Stomach (tissue), 19 donors: ENCODE measurements at places on chromosomes 16 and 17. TPM values are rescaled to one million over a fixed set of nuclear protein-coding genes. Genes with fewer than 3 reads are reported as not detected.

MED31 gene
- total RNA-seq = 1.4 TPM

OR3A2 gene
- not detected for total RNA-seq

MYH13 gene
- total RNA-seq = 3.5 TPM

MSLN gene
- 41.5 TPM for total RNA-seq

FOXN1 gene
- total RNA-seq = 0.43 TPM

GPR142 gene
- total RNA-seq = not detected

ICAM2 gene
- not detected for total RNA-seq

ARHGDIG gene
- 13.6 TPM for total RNA-seq

KRTAP2-1 gene
- total RNA-seq = not detected

NECAB2 gene
- total RNA-seq = 1.7 TPM

- H3K4me3 ChIP-seq = no peak overlapping the region
- H3K27ac ChIP-seq = no peak overlapping the region
- no peaks in the 10 kb centered on the region for H3K27me3 ChIP-seq
- H3K4me1 ChIP-seq = peaks cover 17% of the 10 kb centered on the region
Measured at GRCh38 chr16:50256604-50257003, 9.7 kb upstream of the ADCY7 start.

DNA sequence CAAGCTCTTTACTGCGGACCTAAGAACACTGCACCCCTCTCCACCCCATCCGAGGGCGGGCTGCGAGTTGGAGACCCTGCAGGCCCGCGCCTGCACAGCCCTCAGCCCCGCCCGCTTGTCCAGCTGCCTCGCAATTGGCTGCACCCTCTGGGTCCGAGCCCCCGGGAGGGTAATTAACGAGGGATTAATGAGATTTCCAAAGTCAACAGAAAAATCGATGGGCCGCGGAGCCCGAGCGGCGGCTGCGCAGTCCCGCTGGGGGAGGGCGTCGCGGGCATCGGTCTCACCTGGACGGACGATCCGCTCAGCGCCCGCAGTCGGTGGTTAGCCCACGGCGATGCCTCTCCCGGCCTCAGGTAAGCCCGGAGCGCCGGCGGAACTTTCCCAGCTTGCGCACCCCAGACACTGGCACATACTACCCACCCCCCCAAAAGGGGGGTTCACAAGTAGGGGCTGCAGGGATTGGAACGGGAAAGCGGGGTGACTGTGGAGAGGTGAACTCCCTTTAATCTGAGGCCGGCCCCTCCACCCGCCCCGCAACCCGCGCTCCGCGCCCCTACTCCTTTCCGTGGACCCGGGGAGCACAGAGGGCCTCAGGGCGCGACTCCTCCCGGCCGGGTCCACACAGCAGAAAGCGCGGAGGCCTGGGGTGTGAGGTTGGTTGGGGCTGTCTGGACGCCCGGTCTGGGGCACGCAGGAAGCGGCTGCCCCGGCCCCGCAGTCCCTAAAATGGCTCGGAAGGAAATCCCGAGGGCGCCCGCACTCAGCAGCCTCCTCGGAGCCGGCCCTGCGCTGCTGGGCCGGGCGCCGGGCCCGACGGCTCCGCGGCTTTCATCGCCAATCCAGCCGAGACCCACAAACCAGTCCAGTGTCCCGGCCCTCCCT, at the start of gene OTOP3:
OTOP3 (plus strand) TSS at position 314 of the 885 bp plus-strand sequence; CDS start at position 338, 24 bp downstream.
- peaks cover 13% of the 10 kb centered on the region for H3K4me1 ChIP-seq
- peaks cover 66% of the 10 kb centered on the region for H3K27me3 ChIP-seq
- H3K4me3 ChIP-seq = peak within 1 kb of the TSS; percentile 29
- DNase-seq = peak; percentile 60
- H3K36me3 ChIP-seq = no peaks in the 10 kb centered on the region

- no peak overlapping the region for H3K27ac ChIP-seq
- no peak overlapping the region for H3K4me3 ChIP-seq
- H3K27me3 ChIP-seq = no peaks in the 10 kb centered on the region
- H3K4me1 ChIP-seq = no peaks in the 10 kb centered on the region
- peaks cover 100% of the 10 kb centered on the region for H3K36me3 ChIP-seq
- DNase-seq = peak; percentile 75
Measured at GRCh38 chr17:17141860-17142552, 64.1 kb downstream of the PLD6 start.

DNA sequence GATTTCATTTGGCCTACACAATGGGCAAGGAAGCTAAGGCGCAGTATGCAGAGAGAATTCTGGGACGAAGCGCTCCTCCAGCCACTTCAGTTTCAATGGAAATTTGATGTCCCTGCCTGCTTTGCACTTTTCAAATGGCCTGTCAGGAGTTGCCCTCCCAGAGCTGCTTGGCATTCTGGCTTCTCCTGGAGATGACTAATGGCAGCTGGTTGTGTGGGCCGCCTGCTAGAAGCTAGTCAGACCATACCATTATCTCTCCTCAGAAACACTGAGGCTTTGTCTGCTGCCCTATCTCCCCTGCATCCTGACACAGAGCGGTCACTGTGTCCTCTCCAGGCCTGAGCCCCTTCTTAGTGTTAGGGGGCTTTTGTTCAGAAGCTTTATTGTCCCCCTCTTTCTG, 180.1 kb downstream of the SPECC1 start:
- DNase-seq = no peak
- H3K36me3 ChIP-seq = no peaks in the 10 kb centered on the region
- no peak overlapping the region for H3K4me3 ChIP-seq
- no peak overlapping the region for H3K27ac ChIP-seq
- H3K4me1 ChIP-seq = peaks cover 22% of the 10 kb centered on the region

DNA sequence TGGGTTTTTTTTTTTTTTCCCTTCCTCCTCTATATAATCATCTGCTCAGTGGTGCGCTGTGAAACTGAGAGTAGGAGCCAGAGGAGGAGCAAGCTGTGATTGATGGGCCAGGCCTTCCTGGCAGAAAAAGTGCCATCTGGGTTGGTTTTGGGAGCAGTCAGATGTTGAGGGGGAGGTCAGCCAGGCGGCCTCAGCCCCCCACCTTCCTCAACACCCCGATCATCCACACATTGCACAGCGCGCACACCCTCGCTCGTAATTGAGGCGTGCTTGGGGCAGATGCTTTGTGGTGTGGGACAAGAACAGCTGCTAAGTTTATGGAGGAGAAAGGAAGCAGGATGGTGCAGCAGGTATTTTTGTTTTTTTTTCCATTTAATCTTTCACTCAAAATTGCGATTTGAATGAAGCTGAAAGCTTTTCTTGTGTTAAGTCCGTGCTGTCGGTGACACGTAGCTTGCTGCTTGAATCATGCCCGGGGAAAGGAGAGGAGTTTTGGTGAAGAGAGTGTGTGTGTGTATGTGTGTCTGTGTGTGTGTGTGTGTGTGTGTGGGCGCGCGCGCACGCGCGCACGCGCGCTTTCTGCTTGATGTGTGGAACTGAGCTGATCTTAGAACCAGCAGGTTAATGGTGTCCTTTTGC, 177.4 kb downstream of the RBFOX1 start:
- no peak overlapping the region for H3K4me3 ChIP-seq
- H3K27ac ChIP-seq = no peak overlapping the region
- DNase-seq = peak; percentile 2
- H3K4me1 ChIP-seq = no peaks in the 10 kb centered on the region
- H3K36me3 ChIP-seq = no peaks in the 10 kb centered on the region
- H3K27me3 ChIP-seq = no peaks in the 10 kb centered on the region

DNA sequence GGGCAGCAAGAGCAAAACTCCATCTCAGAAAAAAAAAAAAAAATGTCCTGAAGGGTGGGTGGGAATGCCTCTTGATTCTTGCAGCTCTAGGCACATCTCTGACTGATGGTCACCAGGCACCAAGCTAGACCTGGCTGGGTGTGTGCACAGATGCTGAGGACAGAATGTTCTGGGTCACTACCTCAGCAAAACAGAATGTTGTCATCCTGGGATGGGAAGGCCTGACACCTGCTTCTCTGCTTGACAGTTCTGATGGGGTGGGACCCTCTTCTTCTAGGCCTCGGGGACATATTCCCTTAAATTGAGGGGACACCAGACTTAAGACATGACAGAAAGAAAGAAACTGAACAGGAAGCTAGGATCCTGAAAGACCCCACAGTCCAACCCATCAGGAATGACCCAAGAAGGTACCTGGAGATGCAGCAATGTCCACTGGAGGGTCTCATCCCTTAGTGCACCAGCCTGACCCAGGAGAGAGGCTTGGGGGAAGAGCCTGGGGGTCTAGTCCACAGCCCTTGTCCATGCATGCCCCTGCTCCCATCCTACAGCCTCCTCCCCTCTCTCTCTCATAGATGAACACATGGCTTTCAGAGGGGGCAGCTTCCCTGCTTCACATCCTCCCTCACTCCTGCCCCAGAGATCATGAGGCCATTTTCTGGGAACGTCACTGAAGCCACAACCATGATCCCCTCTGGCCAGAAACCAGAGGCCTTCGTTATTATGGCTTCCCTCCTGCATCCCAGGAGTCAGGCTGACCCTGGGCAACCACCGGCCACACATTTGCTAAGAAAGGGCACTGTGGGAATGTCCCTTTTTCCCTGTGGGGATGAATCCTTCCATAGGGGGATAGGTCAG, 3.8 kb upstream of the STAT5B start:
- H3K4me1 ChIP-seq = peaks cover 12% of the 10 kb centered on the region
- no peaks in the 10 kb centered on the region for H3K36me3 ChIP-seq
- H3K27ac ChIP-seq = peak overlapping the region; percentile 18
- no peak overlapping the region for H3K4me3 ChIP-seq

DNA sequence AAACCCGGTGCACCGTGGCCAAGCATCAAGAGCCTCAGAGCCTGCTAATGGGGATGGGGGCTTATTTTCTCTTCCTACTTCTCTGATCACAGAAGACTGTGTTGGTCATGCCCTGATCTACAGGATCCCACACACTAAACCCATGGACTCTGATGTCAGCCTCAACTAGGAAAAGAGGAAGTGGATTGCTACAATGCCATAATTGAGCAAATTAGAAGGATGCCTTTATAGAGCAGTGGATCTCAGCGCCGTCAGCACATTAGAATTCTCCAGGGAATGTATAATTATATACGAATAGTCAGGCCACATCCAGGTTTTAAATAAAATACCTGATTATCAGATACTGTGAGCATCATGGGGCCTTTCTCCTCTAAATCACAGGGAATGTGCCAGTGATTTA, 64.8 kb downstream of the VAT1L start:
- no peak for DNase-seq
- no peak overlapping the region for H3K4me3 ChIP-seq

GRCh38 chr17:53032861-53033271, 789.9 kb upstream of the KIF2B start:
- DNase-seq = no peak
- no peaks in the 10 kb centered on the region for H3K36me3 ChIP-seq
- H3K4me1 ChIP-seq = no peaks in the 10 kb centered on the region
- no peak overlapping the region for H3K4me3 ChIP-seq

DNA sequence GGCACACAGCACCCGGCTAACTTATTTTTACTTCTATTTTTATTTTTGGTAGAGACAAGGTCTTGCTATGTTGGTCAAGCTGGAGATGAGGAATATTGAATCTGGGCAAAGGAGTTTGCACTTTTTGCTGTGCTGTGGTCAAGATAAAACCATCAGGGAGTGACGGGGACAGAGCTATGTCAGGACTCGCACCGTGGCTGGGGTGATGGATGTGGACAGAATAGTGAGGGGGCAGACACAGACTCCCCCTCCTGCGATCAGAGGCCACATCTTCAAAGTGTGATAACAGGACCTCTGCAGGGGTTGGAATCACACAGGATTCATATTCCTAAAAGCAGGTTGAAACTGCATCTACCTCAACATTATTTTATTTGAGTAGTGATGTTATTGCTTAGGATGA, 25.6 kb downstream of the IL21R start:
- peak; percentile 19 for DNase-seq
- no peak overlapping the region for H3K4me3 ChIP-seq
- no peaks in the 10 kb centered on the region for H3K4me1 ChIP-seq
- no peaks in the 10 kb centered on the region for H3K36me3 ChIP-seq
- H3K27ac ChIP-seq = no peak overlapping the region

DNA sequence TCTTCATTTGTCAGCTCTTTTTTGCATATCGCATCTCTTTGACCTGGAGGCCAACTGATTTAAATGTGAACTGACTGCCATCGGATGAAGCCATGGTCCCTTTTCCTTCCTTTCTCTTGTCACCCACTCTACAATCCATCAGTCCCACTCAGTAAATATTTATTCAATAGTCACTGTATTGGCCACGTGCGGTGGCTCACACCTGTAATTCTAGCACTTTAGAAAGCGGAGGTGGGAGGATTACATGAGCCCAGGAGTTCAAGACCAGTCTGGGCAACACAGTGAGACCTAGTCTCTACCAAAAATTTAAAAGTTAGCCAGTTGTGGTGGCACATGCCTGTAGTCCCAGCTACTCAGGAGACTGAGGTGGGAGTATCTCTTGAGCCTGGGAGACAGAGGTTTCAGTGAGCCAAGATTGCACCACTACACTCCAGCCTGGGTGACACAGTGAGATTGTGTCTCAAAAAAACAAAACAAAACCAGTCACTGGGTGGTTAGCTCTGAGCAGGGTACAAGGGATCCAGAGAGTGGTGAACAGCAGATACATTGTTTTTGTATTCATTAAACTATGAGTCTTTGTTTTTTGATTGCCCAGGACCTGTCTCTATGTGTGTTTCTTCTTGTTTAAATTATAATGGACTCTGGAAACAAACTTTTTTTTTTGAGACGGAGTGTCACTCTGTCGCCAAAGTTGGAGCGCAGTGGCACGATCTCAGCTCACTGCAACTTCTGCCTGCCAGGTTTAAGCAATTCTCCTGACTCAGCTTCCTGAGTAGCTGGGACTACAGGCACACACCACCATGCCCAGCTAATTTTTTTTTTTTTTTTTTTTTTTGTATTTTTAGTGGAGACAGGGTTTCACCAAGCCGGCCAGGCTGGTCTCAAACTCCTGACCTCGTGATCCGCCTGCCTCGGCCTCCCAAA, 6.9 kb downstream of the PHAF1 start:
- H3K27me3 ChIP-seq = no peaks in the 10 kb centered on the region
- H3K4me3 ChIP-seq = no peak overlapping the region
- peaks cover 47% of the 10 kb centered on the region for H3K4me1 ChIP-seq
- H3K27ac ChIP-seq = no peak overlapping the region

GRCh38 chr17:8868529-8868951, 1.1 kb upstream of the PIK3R6 start:
- peaks cover 2% of the 10 kb centered on the region for H3K4me1 ChIP-seq
- no peaks in the 10 kb centered on the region for H3K27me3 ChIP-seq
- H3K27ac ChIP-seq = no peak overlapping the region
- no peak for DNase-seq
- H3K36me3 ChIP-seq = no peaks in the 10 kb centered on the region

- no peaks in the 10 kb centered on the region for H3K27me3 ChIP-seq
- no peak overlapping the region for H3K4me3 ChIP-seq
- H3K27ac ChIP-seq = peak overlapping the region; percentile 36
- H3K36me3 ChIP-seq = no peaks in the 10 kb centered on the region
Measured at GRCh38 chr16:55559233-55559632, 7.3 kb upstream of the CAPNS2 start.

GRCh38 chr16:23535901-23536300, 21.2 kb downstream of the EARS2 start:
- no peak overlapping the region for H3K4me3 ChIP-seq
- no peaks in the 10 kb centered on the region for H3K27me3 ChIP-seq
- peaks cover 13% of the 10 kb centered on the region for H3K4me1 ChIP-seq
- peaks cover 93% of the 10 kb centered on the region for H3K36me3 ChIP-seq
- DNase-seq = no peak

- H3K36me3 ChIP-seq = peaks cover 41% of the 10 kb centered on the region
- no peak for DNase-seq
- H3K4me1 ChIP-seq = peaks cover 18% of the 10 kb centered on the region
- H3K27ac ChIP-seq = no peak overlapping the region
Measured at GRCh38 chr17:77189148-77189547, 48.4 kb downstream of the SEC14L1 start.

- H3K27ac ChIP-seq = no peak overlapping the region
- no peaks in the 10 kb centered on the region for H3K27me3 ChIP-seq
- H3K4me1 ChIP-seq = no peaks in the 10 kb centered on the region
Measured at GRCh38 chr16:73792199-73793020, 504.2 kb upstream of the PSMD7 start.
